NCI-H1436 treated with DMSO at 0.1 percent for 48 hours (cell line): ENCODE measurements at places on chromosomes 7 and 10.
A peak's percentile ranks its signal among the peaks of the same experiment; 100 is the strongest.

GRCh38 chr7:37108615-37109014 is 340.0 kb downstream of the ELMO1 start:
- no peak for DNase-seq

- peak; percentile 2 for DNase-seq
Measured at GRCh38 chr10:77865580-77866324, 60.8 kb downstream of the DLG5 start.

- no peak for DNase-seq
Measured at GRCh38 chr7:3063016-3063753, 19.5 kb upstream of the CARD11 start.

GRCh38 chr7:1285556-1286301 is 53.1 kb downstream of the UNCX start:
- DNase-seq = no peak

- DNase-seq = no peak
Measured at GRCh38 chr7:101743995-101744360, 73.4 kb upstream of the CUX1 start.

GRCh38 chr7:80128918-80129317 is 5.7 kb upstream of the GNAI1 start:
- no peak for DNase-seq

- no peak for DNase-seq
Measured at GRCh38 chr7:139232904-139233303, 1.9 kb downstream of the UBN2 start.

GRCh38 chr10:1451941-1452340 is 285.4 kb downstream of the ADARB2 start:
- DNase-seq = no peak

- no peak for DNase-seq
Measured at GRCh38 chr10:13518076-13518692, 10.6 kb downstream of the BEND7 start.

DNA sequence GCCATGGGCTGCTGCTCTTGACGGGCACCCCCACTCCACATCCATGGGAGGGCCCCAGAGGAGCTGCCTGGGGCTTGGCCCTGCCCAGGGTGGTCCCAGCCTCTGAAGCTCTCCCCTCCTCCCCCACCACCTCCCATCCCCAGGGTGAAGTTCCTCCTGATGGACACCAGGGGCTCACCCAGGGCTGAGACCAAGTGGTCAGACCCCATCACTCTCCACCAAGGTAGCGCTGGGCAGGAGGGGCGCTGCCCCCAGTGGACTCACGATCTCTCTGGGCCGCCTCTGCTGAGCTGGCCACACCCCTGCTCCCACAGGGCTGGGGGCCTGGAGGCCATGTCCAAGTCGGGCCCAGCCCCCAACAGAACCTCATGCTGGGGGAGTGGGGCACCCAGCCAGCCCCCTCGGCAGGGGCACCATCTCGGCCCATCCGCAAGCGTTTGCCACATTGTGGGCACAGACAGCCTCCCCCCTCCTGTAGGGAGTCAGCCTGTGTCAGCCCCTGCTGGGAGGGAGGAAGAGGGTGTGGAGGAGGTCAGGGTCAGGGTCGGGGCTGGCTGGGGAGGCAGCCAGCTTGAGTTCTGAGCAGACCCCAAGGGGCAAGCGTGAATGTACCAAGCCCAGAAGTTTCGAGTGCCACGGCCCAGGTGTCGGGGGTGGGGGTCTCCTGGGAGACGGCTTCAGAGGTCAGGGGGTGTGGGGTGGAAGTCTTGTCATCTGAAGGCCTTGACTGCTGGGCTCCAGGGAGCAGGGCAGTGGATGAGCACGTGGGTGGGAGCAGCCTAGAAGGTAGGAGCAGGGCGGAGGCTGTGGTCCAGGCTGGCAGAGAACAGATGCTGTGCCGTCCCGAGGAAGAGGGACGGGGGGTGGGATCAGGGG is 2.8 kb downstream of the UPK3B start:
- DNase-seq = no peak

DNA sequence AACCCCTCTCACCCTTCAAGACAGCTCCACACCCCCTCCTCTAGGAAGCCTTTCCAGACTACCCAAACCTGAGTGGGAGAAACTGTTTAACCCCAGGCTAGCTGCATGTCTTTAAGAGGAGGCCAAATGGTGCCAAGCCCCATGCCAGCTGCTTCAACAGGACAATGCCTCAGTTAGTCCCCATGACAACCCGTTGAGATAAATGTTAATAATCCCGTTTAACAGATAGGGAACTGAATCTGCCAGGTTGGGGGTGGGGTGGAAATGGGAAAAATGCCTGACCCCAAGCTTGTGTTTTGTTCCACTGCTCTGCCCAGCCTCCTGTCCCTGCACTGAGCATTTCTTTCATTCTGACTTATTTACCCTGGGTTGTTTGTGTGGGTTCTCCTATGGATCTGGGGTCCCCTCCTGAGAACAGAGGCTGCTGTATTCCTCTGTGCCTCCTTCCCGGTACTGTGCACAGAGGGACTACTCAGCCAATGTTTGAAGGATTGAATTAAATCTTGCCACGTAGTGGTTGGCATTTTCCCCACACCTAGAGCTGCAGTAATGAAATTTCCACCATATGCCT is 452.6 kb upstream of the ZMIZ1 start:
- DNase-seq = no peak

DNA sequence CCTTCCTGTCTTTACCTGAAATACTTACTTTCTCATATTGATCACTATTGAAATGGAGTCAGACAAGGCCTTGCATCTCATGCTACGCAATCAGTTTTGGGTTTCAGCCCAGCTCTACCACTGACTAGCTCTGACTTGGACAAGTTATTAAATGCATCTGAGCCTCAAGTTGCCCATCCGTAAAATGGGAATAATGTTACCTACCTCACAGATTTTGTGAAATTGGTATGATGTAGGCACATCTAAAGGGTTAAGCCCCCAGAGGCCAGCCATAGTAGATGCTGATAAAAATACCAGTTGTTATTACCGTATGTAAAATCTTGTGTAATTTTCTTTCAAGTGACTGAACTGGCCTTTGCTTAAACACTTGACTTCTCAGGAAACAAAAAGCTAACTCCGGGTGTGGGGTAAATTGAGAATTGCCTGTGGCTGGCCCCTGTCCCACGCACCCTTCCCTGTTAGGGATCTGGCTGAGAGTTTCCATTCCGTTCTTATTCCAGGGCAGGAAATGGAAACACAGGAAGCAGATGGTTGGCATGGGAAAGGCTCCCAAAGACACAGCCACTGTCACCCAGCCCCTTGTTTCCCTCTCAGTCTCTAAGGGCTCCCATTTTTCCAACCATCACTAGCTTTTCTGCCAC is 7.5 kb downstream of the DUSP5 start:
- DNase-seq = no peak

GRCh38 chr10:78457804-78458482 is 424.3 kb downstream of the RPS24 start:
- no peak for DNase-seq

- DNase-seq = no peak
Measured at GRCh38 chr7:28988810-28989209, 30.7 kb upstream of the TRIL start.

DNA sequence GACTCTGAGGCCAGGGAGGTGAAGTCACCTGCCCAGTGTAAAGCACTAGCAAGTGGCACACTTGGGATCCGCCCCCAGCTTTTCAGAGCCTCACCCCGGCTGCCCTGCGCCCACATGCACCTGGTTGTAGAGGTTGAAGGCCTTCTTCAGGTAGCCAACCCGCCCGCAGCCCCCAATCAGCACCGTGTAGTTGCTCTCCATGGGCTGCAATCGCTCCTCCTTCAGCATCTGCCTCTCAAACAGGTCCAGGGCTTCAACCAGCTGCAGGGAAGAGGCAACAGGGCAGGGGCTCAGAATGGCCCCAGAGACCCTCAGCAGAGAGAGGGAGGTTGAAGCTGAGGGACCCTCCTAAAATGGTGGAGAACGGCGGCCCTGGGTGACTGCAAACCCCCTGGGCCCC is 5.4 kb downstream of the PTCD1 start:
- DNase-seq = no peak

- no peak for DNase-seq
Measured at GRCh38 chr10:11227103-11227502, 209.4 kb downstream of the CELF2 start.

GRCh38 chr7:34022626-34023025 is 117.3 kb downstream of the BMPER start:
- no peak for DNase-seq

DNA sequence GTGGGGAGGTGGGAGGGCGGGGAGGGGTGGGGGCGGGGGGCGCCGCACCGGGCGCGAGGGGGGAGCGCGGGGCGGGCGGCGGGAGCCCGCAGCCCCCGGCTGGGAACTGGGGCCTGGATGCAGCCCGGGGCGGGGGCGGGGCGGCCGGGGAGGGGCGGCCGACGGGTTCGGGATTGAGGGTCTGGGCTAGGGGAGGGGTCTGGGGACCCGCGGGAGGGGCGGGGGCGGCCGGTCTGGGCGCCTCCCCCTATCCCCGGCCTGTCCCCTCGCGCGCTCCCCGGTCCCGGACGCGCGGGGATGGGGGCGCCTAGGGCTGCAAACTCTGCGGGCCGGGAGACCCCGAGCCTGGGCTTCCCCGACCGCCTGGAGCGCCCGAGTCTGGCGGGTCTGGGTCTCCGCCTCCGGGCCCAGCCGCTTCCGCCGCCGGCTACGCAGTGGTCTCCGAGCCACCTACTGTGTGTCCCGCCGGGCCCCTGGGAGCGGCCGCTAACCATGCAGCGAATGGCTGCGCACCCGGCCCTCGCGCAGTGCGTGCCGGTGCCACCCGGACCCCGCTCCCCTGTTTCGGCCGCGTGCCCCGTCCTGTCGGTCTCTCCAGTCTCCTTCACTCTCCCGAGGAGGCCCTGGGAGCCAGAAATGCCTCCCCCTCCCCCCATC is 375 bp upstream of the FGF8 start:
- no peak for DNase-seq

GRCh38 chr10:30491204-30491915 is 57.4 kb downstream of the MAP3K8 start:
- DNase-seq = no peak

- no peak for DNase-seq
Measured at GRCh38 chr7:99404235-99404976, 4.0 kb downstream of the PDAP1 start.

DNA sequence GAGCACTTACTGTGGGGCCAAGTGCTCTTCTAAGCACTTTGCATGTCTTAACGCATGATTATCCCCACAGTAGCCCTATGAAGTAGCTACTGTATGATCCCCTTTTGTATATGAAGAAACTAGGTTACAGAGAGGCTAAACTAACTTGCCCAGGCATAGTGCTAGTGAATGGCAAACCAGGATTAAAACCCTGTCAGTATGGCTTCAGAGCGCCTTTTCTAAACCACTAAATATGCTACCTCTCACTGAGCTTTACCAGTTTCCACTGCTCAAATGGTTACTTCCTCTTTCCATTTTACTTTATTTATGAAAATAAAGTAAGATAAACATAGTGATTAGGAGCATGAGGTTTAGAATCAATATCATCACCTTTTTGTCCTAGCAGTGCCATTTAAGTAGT is 73.6 kb downstream of the PODXL start:
- DNase-seq = no peak

DNA sequence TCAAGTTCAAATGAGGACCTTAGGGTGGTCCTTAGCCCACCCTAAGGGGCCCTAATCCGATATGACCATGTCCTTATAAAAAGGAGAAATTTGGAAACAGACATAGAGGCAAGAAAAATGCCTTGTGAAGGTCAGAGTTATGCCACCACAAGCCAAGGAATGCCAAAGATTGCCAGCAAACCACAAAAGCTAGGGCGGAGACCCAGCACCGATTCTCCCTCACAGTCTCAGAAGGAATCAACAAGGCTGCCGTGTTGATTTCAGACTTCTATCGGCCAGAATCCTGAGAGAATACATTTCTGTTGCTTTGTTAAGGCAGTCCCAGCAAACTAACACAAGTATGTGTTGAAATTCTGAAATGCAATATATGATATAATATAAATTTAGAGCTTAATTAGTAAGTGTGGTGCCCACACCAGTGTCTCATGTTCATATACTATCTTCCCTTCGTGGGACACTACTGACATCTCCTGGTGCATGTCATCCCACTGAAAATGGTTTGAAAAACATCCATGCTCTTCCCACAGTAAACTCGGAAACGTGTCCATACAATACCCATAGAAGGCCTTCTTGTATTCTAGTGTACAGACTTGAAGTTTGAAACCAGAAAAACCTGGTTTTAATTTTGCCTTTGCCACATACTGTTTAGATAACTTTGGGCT is 349.0 kb downstream of the TNS3 start:
- DNase-seq = no peak

- no peak for DNase-seq
Measured at GRCh38 chr7:92849322-92849721, 12.9 kb upstream of the CDK6 start.

DNA sequence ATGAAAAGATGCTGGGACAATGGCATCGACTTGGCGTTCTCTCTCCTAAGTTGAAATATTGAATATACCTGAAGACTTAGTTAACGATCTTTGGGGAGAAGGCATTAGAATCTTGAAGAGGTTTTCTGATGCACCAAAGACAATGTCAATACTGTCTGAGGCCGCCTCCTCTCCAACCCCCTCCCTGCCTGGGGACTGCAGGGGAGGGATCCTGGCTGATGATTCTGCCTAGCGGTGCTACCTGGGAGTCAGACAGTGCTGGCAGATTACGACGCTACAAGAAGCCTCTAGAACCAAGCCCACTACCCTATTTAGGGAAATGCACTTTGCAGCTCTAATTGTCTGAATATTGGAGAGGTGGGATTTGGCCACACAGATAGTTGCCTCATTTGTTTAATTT is 145.6 kb upstream of the HABP2 start:
- no peak for DNase-seq

GRCh38 chr10:126122881-126123280 is 226.5 kb downstream of the FANK1 start:
- no peak for DNase-seq

DNA sequence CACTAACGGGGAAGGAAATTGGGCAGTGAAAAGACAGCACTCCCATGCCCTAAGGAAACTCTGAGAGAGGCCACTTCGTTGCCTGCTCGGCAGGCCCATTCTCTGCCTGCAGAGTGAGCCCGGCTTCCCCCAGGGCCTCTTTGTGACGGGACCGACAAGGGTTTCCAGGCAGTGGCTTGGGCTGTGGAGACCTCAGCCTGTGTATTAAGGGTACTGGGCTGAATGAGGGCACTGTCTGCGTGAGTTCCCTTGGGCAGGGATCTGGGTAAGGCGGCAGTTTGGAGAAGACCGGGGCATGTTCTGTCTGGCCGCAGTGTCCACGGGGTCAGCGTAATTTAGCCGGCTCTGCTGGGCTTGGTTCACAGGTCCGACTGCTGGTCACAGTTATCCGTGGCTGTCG is 237.2 kb downstream of the MGMT start:
- DNase-seq = no peak

- no peak for DNase-seq
Measured at GRCh38 chr7:159091480-159092475, 52.9 kb downstream of the VIPR2 start.

DNA sequence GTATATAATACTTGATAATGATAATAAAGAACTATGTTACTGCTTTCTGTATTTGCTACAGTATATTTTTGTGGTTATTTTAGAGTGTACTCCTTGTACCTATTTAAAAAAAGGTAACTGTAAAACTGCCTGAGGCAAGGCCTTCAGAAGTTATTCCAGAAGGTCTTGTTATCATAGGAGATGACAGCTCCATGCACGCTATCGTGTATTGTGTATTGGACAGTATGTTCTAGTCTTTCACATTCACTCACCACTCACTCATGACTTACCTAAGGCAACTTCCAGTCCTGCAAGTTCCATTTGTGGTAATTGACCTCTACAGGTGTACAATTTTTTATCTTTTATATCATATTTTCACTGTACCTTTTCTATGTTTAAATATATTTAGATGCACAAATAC is 100.7 kb downstream of the ARL4A start:
- DNase-seq = no peak
